ENCODE measurements at places on chromosomes 4 and X.

DNA sequence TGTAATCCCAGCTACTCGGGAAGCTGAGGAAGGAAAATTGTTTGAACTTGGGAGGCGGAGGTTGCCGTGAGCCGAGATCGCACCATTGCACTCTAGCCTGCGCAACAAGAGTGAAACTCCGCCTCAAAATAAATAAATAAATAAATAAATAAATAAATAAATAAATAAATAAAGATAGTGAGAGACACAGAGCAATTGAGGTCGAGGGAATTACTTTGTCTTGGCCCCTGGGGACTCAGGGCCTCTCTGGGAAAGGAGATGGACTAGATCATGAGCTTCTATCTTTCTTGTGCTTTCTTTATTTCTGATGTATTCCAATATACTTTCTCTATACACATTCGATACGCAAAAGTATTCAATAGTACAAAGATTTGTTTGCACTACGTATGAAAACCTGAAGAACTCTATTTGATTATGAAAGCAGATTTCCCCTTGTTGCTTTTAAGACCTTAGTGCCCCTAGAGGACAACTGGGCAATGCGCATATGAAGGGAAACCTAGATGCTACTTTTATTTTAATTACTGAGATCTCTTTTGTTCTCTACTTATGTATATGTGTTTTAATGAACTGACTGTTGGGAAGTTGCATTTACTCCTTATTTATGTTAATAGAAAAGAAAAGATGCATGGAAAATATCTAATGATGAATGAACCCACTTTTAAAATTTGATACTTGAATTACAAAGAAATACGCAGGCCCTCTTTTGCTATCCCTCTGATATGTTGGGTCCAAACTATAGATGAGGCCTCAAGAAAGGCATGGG, 12.8 kb upstream of the ELOVL6 start:
- no peak for DNase-seq

DNA sequence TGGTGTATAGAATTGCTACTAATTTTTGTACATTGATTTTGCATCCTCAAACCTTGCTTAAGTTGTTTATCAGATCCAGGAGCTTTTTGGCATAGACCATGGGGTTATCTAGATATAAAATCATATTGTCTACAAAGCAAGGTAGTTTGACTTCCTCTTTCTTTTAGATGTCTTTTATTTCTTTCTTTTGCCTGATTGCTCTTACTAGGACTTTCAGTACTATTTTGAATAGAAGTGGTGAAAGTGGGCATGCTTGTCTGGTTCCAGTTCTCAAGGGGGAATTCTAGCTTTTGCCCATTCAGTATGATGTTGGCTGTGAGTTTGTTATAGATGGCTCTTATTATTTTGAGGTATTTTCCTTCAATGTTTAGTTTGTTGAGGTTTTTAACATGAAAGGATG, 187.9 kb upstream of the LCORL start:
- DNase-seq = no peak

DNA sequence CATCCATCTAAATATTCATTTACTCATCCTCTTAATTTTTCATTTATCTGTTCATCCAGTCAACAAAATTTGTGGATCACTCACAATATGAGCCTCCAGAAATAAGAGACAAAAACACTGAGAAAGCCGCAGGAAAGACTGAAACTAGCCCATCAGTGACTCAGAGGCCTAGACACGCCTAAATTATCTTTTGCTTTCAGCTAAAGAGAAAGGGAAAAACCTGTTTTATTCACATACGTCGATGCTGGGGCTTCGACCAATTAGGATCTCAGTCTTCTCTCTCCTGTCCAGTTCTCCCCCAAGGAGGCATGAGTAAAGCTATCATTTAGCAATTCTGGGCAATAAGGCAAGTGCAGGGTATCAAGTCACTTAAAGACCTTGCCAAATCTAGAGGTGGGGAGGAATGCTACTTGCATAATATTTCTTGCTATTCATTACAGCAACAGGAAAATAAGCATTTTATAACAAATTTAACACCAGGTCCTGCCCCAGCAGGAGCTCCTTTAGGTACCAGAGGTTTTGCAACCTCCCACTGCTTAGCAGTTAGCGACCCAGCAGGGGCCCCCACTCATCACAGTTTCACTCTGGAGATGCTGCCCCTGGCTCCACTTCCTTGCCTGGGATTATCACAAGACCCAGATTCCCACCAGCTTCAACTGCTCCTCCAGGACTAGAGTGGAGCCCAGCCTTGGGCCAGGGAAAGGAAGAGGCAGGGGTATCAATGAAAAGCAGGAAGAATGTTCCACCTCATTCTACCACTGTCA, 30.1 kb upstream of the TMEM154 start:
- no peak for DNase-seq

DNA sequence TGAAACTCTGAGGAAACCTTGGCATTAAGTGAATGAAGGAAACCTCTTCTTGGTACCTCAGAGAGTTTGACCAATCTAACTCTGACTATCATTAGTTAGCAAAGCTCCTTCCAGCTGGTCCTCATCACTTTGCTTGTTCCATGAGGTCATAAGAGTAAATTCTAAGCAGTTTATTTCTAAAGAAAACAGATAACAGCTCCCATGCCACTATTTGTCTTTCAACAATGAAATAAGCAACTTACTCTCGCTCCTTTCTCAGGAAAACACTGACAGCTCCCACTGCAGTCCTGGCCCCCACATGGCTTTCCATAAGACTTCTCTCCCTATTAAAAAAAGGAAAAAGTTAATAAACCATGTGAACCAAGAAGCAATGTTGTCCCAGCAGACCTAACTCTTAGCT, 127.7 kb downstream of the COL4A6 start:
- DNase-seq = no peak

- DNase-seq = no peak
Observed at GRCh38 chrX:23952984-23953907, 45.4 kb downstream of the CXorf58 start.

DNA sequence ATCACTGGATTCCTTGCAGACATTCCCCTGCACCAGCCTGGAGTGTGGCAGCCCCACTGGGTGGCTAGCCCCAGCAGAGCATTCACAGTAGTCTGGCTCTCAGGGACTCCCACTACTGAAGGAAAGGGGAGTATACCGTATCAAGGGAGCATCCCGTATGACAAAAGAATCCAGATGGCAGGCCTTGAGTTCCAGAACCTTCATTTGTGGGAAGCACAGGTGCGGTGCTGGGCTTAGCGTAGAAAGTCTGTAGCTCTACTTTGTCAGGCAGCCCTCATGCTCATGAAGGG, 79.6 kb downstream of the CENPC start:
- DNase-seq = no peak

DNA sequence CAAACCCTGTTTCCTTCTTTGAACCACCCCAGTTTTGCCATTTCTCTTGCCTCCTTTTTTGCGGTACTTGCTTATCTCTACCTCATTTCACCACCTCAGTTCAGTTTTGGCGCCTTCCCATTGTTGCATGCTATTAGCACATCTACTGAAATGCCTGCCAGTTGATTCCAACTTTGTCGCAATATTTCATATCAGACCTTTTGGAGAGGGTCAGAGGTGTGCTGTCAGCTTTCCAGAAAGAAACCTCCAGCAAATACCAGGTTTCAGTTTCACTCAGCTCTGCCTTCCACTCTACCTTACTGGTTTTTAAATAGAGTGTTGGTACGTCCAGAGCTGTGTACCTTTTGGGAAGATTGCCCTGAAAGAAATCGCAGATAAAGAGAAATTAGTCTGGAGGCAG, 91.9 kb upstream of the CPEB2 start:
- DNase-seq = no peak

DNA sequence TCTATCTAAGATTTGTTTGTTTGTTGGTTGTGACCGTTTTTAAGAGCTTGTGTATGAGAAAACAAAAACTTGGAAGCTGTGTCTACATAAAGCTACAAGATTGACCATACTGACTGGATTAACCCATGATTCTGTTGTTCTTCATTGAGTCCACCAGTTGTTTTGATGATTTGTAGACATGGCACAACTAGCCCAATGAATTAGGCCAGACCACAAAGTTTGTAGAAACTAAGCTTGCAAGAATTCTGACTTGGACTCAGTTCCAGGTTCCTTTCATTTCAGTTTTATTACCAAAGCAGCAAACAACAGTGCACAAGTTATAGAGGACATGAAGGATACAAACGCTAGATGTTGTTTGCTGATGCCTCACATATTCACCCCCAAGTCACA, 119.3 kb downstream of the RASGEF1B start:
- no peak for DNase-seq

DNA sequence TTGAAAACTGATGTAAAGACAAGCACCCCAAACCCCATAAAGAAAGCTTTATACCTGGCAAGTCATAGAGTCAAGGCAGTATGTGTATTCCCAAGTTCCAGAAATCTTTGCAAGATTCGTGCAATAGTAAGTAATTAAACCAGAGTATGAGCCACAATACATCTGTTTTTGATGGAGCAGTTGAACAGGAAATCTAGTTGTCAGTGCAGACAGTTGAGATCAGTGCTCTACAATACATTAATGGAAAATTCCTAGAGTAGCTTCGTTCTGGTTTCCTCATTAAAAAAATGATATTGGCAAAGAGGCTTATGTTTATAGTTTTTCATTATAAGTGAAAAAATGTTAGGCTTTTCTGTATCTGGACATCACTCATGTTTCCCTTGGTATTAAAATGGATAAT, 575.3 kb downstream of the TRIML1 start:
- DNase-seq = no peak

DNA sequence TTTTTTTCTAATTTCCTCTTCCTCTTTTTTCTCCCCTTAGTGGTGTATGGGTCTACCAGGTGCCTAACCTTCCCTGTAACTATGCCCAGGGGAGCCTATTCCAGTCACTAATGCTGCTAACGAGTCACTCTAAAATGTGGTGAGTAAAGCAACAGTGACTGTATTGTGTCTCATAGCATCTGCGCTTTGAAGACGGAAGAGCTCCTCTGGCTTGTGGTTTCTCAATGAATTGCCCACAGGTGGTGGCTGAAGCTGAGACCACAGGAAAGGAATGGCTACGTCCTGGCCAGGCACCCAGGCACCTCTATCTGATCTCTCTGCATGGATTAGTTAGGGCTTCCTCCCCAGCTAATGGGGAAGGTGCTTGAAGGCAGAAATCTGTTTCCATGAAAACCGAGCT, 763.5 kb upstream of the FRG1 start:
- DNase-seq = no peak

- DNase-seq = peak; percentile 49
Observed at GRCh38 chr4:38856524-38857337, at the start of gene TLR6. Gene TLR6, minus strand, starts transcription at chr4:38856817. Its CDS starts 27,344 bp downstream, at chr4:38829473.

GRCh38 chr4:70508801-70509200, 9.6 kb upstream of the AMTN start:
- DNase-seq = no peak

DNA sequence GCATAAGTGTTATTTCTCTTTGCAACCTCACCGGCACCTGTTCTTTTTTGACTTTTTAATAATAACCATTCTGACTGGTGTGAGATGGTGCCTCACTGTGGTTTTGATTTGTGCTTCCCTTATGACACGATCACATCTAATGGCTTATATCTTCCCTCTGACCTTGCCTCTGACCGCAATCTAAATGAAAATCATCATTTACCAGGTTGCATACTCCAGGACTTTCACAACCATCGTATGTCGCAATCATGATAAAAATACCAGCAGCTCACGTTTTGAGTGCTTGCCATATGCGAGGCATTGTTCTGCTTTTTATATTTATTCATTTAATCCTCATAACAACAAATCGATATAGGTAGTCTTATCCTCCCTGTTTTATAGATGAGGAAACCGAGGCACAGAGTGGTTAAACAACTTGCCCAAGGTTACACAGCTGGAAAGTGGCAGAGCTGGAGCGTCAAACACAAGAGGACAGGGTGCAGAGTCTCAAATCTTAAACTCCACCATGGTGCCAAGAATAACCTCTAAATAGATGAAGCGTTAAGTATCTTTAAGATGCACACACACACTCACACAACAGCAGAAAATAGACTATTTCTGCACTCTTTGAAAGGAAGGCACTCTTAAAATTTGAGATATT, 102.2 kb downstream of the SEL1L3 start:
- DNase-seq = no peak

DNA sequence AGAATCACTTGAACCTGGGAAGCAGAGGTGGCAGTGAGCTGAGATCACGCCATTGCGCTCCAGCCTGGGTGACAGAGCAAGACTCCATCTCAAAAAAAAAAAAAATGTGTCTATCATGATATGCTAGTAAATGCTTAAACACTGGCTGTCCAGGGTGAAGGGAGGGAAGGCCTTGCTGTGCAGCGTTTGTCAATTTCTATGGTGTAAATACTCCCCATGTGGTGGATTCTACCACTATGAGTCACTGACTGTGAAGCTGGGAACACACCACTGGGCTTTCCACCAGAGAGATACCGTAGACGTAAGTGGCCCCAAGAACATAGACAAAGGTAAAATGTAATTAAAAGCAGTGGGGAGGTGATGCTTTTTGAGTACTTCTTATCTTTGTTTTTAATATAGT, 51.3 kb upstream of the LEF1 start:
- no peak for DNase-seq

DNA sequence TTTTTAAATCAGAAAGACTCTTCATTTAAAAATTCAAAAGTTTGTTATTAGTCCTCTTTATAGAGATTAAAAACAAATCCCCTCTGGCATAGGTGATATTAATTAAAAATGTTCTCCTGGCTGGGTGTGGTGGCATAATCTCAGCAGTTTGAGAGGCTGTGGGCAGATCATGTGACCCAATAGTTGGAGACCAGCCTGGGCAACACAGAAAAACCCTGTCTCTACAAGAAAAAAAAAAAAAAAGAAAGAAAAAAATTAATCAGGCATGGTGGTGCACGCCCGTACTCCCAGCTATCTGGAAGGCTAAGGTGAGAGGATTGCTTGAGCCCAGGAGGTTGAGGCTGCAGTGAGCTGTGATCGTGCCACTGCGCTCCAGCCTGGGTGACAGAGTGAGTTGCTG, 38.9 kb downstream of the RASGEF1B start:
- no peak for DNase-seq

- no peak for DNase-seq
Observed at GRCh38 chr4:15652841-15653240, 2.3 kb downstream of the FBXL5 start.

DNA sequence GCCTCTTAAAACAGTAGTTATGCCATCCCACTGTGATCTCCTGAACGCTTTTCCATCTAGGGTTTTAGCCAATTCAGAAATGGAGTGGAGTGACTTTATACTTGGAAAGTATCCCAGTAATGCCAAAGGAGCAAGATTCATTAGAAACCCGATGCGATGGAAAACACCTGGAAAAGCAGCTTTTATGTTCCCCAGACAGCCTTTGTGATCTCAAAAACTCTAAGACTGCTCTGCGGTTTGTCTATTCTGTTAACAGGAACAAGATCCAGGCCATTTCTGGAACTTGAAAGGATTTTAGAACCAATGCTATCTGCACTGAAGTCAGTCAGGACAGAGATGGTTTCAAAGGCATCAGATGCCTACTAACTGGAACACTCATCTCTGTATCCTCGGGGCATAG, 145.1 kb downstream of the APBB2 start:
- no peak for DNase-seq

GRCh38 chr4:168720396-168720900, 223.6 kb downstream of the PALLD start:
- DNase-seq = no peak

DNA sequence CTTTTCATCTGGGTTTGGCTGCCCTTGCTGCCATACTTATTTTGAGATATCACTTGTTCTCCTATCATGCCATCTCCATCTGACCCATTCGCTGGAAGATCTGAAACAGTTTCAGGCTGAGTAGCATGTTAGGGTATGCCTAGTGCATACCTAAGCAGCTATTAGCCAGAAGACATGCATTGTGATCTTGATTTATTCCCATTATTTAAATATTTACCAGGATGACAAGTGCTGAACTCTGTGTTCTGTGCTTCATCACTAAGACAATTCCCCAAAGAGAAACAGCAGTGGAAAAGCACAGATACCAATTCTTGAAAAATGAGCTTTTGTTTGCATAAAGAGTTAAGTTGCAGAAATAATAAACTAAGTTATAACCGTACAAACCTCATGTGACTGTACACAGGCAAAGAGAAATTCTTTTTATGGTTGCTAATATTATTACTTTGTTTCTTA, 271.0 kb upstream of the ARSJ start:
- no peak for DNase-seq
